ENCODE measurements at places on chromosomes 6 and 20.

GRCh38 chr6:167578371-167578901 lies 248.3 kb upstream of the AFDN start:
- DNase-seq = no peak

- peak; percentile 75 for DNase-seq
These were observed at the start of gene PTK6 for GRCh38 chr20:63536997-63537524. Gene PTK6 (minus strand): TSS chr20:63537376. CDS start chr20:63537314, 62 bp downstream.

DNA sequence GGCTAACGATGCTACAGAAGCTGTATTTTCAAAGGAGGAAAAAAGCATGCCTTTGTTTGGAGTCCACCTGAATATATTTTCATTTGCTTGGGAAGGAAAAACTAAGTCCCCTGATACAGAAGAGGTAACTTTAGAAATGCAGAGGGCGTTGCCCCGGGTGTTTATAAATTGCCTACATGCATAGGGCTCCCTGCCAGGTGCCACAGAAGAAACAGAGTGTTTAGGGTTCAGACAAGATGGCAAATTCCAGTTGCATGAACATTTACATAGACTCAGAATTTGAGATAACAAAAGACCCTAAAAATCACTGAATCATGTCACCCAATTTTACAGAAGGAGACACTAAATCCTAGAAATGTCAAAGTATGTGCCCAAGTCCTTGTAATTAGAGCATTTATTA lies 19.9 kb downstream of the RIN2 start:
- DNase-seq = no peak

DNA sequence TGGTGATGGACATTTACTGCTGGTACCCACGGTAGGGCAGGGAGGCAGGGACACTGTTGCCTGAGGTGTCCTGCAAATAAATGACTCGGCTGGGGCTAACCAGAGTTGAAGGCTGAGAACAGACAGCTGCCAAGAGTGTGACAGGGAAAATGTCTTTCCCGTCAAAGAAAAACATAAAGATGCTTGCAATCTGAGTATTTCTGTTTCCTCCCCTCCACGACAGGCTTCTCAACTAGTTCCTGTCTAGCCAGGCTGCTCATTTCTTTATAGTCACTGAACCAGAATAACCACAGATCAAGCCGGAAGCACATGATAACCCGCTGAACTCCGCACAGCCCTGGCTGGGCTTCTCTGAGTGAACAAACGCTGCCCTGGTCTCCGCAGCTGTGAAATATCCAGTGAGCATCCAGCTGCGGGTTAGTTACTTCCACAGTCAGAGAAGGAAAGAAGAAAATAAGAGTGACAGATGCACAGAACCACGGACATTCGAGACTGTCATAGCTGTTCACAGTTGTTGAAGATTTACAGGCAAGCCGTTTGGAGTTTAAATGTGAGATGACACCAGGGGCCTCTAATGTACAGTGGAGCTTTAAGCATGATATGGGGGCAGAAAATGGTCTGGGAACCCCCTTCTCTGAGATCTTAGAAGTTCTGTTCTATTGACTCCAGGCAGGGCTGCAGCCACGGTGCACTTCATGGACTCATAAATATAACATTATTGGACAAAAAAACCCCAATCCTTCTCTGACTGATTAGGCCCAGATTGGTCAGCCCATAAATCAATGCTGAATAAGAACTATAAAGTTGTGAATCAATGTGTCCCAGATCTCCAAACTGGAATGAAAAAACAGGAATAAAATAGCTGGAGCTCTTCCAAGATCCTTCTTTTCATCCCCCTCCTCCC lies 299.9 kb upstream of the SUPT3H start:
- DNase-seq = peak; percentile 63

DNA sequence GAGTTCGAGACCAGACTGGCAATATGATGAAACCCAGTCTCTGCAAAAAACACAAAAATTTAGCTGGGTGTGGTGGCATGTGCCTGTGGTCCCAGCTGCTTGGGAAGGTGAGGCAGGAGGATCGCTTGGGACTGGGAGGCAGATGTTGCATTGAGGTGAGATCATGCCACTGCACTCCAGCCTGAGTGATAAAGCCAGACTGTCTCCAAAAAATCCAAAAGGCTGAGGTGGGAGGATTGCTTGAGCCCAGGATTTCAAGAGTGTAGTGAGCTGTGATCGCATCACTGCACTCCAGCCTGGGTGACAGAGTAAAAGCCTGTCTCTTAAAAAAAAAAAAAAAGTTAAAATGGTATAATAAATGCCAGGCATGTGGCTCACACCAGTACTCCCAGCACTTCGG lies 1.3 kb upstream of the PTCRA start:
- no peak for DNase-seq

DNA sequence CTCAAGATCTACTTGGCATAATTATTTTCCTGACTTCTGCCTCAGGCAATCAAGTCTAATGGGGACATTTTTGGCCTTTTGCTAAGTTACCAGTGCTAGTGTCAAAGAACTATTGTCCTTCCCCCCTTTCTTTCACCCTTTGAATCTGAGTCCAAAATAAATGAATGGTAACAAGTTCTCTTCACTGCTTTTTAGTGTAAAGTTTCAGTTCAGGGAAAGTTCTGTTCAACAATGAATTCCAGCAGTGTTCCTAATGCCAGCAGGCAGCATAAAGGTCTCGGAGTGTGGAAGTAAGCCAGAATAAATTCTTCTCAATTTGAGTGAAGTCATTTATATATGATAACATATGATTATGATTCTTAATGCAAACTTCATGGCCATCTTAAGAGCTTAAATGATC lies 20.8 kb upstream of the TSPYL1 start:
- DNase-seq = no peak

DNA sequence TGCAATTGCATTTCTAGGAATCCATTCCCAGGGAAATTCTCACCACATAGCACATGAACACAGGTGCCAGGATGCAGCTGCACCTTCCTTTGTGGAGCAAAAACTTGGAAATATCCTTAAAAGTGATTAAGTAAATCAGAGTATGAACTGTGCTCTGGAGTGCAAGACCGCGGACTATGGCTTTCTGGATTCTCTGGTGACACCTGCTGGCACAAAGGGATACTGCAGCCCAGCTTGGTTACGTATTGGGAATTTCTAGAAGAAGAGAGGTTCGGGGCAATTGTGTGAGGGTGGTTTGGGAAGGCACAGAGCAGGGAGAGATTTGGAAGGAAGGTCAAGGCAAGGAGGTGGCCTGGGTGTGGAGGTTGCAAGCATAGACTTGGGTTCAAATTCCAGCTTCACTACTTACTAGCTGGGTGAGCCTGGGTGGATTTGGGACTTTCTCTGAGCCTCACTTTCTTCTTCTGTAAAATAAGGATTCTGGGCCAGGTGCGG lies 15.9 kb upstream of the PEDS1 start:
- peak; percentile 78 for DNase-seq

DNA sequence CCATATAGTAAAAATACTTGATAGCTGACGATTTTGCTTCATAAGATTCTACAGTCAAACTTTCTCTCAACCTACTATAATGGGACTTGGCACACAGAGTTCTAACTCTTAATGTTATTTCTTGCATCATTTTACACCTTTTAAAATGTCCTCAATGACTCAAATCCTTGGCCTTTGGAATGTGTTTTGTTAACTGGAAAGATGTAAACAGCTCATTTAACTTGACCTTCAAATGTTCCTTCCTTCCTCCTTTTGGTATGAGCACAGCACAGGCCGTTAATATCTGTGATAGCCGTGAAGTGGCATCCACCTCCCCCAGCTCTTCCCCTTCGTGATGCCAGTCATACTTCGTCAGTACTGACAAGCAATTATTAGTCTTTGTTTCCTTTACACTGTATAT lies 972.0 kb upstream of the CITED2 start:
- DNase-seq = no peak

All from CD14-positive monocyte (primary cell).